ENCODE measurements at places on chromosomes 5 and 9.

GRCh38 chr9:105173826-105174225, 70.6 kb upstream of the SLC44A1 start:
- DNase-seq: no peak

DNA sequence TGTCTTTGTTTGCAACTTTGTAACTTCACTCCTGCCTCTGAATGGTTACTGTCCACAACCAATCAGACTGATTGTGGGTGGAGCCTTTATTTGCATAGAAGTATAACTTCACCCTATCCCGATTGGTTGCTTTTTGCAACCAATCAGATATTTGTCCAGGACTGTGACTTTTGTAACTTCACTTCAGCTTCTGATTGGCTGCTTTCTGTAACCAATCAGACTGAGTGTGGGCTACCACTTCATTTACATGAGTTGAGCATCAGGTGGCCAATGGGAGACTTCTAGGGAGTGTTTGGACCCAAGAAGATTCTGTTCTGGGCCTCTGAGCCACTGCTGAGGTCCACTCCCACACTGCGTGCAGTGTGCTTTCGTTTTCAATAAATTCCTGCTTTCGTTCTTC, 1810.7 kb upstream of the CDH6 start:
- DNase-seq: no peak

DNA sequence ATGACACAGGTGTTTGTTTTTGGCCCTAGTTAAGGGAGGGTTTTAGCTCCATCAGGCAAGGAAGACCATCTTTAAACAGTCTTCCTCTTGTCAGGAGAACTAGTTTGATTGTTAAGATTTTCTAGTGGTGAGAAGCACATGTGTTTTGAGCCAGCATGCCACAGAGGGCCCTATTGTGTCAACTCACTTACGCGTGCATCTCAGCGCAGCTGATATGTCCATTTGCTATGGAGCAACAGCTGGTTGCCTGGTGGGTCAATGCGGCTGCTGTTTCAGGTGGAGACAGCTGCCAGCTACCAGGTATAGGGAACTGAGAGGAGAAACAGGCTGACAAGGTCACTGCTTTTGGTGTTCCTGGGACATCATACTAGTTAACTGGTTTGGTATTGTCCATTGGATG, 100.5 kb upstream of the PRRC1 start:
- DNase-seq: no peak

DNA sequence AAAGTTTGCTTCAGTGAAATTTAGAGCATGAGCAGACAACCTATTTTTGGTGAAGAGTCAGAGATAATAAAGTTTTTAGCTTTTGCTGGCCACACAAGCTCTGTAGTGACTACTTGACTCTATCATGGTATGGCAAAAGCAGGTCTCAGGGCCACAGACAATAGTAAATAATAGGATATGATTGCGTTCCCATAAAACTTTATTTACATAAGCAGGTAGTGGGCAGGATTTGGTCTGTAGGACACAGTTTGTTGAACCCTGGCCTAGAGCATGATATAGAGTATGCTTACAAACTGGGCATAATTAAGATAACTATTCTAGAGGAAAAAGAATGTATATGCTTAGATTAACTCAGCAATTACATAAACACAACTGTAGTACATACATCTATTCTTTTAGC, 30.1 kb downstream of the ITGA1 start:
- no peak for DNase-seq

DNA sequence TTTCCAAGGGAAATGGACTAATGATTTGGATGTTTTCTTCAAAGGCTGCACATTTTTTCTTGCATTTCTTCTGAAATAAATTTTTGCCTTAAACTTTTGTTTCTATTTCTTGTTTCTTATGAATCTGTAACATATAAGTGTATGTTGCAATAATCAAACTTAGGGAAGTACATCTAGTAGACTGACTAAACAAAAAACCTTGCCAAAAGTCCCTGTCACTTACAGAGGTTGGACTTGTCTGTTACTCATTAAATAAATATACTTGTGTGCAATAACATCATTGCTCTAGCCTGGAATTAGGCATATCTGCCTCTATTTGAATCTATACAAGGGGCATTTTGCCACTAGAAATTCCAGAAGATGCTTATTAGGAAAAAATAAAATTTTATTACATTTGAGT, 56.6 kb downstream of the C6 start:
- no peak for DNase-seq

DNA sequence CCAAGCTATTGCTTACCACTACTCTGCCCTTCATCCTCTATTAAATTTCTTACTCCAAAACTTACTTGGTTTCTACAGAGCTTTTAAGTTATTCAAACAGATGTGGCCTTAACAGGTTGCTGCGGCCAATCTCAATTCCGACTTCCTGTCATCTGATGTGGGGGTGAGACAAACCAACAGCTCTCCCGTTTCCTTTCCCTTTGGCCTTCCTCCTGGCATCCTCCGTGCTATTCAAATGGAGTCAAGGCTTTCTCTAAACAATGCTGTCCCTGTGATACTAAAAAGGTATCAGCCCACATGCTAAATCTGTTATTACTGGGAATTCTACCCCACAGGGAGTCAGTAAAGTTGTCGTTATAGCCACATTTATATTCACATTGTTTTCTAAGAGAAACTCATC, 11.8 kb downstream of the RBM18 start:
- no peak for DNase-seq

GRCh38 chr5:159031915-159032314, 67.8 kb downstream of the EBF1 start:
- no peak for DNase-seq

GRCh38 chr9:68536876-68537615, 3.6 kb downstream of the TMEM252 start:
- DNase-seq: no peak

- no peak for DNase-seq
These were observed 12.5 kb downstream of the STC2 start for GRCh38 chr5:173315495-173316338.

GRCh38 chr5:111635151-111635902, 121.7 kb downstream of the NREP start:
- DNase-seq: no peak

- DNase-seq: no peak
These were observed 55.1 kb upstream of the DMRT1 start for GRCh38 chr9:786405-786804.

DNA sequence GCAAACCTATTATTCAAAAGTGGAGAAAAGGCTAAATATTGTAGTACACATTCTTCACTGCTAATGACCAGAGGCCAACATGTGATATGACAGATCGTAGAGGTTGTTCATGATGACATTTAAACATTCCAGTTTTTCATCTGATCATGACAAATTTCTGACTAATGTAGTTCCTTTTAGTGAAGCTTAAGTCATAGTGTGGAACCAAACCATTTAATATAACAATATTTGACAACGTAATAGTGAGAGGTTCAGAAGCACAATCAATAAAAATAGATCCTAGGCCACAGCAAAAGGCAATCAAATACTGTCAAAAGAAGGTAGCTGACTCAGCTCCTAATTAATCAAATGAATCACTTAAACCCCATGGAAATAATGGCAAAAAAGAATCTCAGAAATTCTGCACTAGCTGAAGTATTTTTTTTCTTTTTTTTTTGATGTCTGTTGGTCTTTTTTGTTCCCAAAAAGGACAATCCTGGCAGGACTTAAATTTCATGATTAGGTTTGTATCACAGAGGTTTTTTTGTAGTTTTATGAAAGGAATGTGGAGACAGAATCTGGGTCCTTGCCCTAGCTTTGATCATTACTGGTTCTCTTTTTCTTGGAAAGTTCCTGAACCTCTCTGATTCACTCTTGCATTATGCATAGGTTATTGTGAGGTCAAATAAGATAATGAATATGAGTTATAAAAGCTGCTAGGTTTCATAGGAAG, 795.0 kb downstream of the DTWD2 start:
- DNase-seq: no peak

Measured in effector CD8-positive, alpha-beta T cell (primary cell).